ENCODE measurements at places on chromosomes 6 and 20. TPM values are rescaled to one million over a fixed set of nuclear protein-coding genes. Genes with fewer than 3 reads are reported as not detected.

Gene SLC22A7
- not detected for total RNA-seq

Gene HLA-G
- 5.4 TPM for total RNA-seq

GRCh38 chr6:8831366-8832152 is 396.2 kb upstream of the SLC35B3 start:
- no peaks in the 10 kb centered on the region for H3K36me3 ChIP-seq
- H3K27me3 ChIP-seq: no peaks in the 10 kb centered on the region
- no peak overlapping the region for H3K27ac ChIP-seq
- no peaks in the 10 kb centered on the region for H3K4me1 ChIP-seq
- no peak overlapping the region for H3K4me3 ChIP-seq

DNA sequence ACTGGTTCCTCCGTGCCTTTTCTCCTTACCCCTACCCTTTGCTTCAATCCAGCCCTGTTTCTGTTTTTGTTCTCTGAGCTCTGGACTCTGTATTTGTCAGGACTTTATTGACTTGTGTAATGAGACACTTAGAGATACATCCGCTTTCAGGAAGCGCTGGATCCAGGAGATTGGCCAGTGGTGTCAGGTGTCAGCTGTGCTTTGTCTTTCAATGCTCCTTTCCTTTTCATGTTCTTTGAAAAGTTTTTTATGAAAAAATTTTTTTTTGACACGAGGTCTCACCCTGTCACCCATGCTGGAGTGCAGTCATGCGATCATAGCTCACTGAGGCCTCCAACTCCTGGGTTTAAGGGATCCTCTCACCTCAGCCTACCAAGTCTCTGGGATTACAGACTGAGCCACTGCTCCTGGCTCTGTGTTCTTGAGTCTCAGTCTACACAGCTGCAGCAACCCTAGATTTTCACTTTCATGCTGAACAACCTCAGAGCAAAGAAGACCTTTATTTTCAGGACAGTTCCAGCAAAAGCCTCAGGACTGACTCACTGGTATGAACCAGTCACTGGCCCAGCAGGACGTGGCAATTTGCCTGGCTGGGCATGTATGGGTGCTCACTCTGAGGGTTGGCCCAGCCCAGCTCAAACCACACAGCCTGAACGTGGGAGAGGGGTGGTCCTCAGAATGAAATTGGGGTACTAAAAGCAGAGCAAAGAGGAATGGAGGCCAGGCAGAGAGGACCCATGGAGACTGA is 108.5 kb downstream of the DHX35 start:
- no peak for DNase-seq
- no peak overlapping the region for H3K4me3 ChIP-seq
- no peaks in the 10 kb centered on the region for H3K4me1 ChIP-seq
- no peaks in the 10 kb centered on the region for H3K36me3 ChIP-seq
- H3K27ac ChIP-seq: no peak overlapping the region

GRCh38 chr6:57313711-57314471 is 3.5 kb upstream of the PRIM2 start:
- H3K4me1 ChIP-seq: peaks cover 12% of the 10 kb centered on the region
- no peak for DNase-seq
- H3K27ac ChIP-seq: no peak overlapping the region
- no peak overlapping the region for H3K4me3 ChIP-seq
- H3K36me3 ChIP-seq: peaks cover 6% of the 10 kb centered on the region

DNA sequence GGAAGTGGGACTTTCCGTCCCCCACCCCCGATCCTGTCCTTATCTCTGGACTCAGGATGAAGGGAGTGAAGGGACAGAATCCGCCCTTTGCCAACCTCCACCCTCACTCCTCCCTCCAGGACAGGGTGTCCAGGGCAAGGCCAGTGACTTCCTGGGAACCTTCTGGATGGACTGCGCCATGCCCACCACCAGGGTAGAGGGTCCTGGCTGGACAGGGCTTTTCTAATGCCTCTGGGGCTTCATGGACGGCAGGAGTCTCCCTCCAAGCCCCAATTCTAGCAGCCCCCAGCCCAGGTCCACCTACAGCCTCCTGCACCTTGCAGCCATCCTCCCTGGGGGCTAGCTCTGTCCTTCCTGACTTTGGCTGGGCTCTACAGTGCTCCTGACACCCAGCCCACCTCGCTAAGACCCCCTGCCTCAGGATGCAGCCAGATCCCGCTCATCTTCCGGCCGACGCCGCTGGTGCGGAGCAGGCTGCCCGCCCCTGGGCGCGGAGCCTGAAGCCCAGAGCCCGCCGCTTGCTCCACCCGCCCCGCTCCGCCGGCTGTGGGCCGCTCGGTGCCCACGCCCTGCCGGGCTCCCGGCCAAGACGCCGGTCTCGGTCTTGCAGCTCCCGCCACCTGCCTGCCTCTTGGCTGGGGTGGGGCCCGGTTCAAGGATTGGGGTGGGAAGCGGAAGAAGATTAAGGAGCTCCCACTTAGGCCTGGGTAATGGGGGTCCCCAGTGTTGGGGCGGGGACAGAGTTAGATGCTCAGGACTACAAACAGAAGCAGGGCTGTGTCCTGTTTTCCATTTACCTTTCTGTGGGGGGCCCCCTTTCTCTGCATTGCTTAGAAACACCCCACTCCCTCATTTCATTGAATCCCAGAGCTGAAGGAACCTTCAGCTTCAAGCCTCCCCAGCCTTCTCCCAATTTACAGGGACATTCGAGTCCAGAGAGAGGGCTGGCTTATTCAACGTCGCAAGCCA is 72.8 kb downstream of the MDGA1 start:
- peak; percentile 45 for DNase-seq
- peaks cover 57% of the 10 kb centered on the region for H3K4me1 ChIP-seq
- peaks cover 4% of the 10 kb centered on the region for H3K27me3 ChIP-seq
- no peak overlapping the region for H3K27ac ChIP-seq
- no peaks in the 10 kb centered on the region for H3K36me3 ChIP-seq
- no peak overlapping the region for H3K4me3 ChIP-seq

DNA sequence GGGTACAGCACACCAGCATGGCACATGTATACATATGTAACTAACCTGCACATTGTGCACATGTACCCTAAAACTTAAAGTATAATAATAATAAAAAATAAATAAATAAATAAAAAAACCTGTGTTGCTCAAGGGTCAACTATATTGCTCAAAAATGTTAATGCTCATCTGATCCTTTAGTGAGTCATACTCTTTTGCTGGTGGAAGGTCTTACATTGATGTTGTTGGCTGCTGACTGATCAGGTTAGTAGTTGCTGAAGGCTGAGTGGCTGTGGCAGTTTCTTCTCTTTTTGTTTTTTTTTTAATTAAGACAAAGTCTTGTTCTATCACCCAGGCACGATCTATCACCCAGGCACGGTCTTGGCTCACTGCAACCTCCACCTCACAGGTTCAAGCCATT is 29.6 kb upstream of the SMIM26 start:
- no peak for DNase-seq
- no peak overlapping the region for H3K27ac ChIP-seq
- H3K27me3 ChIP-seq: no peaks in the 10 kb centered on the region
- peaks cover 80% of the 10 kb centered on the region for H3K36me3 ChIP-seq
- no peak overlapping the region for H3K4me3 ChIP-seq
- H3K4me1 ChIP-seq: no peaks in the 10 kb centered on the region

- H3K27ac ChIP-seq: no peak overlapping the region
- no peak for DNase-seq
- H3K4me1 ChIP-seq: no peaks in the 10 kb centered on the region
Observed at GRCh38 chr20:7879883-7880282, 60.4 kb downstream of the HAO1 start.

DNA sequence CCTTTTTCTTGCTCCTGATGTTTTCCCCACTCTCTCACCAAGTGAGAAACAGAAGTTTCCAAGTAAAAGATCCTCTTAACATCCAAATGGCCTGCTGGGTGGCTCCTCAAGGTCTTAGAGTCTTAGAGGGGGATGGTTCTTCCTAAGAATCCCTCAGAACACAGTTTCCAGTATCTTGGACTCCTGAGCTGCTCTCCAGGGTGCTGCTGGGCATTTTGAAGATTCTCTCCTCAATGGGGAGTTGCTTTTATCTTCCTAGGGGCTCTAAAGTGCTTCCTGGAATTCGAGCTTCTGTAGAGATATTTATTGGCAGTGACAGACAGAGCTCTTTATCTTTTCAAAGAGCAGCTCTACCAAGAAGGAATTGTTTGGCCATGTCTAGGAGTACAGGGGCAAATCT is 70.8 kb upstream of the SLC35B3 start:
- no peaks in the 10 kb centered on the region for H3K36me3 ChIP-seq
- no peak for DNase-seq
- H3K4me3 ChIP-seq: no peak overlapping the region
- no peaks in the 10 kb centered on the region for H3K4me1 ChIP-seq
- H3K27ac ChIP-seq: no peak overlapping the region
